ENCODE measurements at places on chromosomes 2 and 18.
A peak's percentile ranks its signal among the peaks of the same experiment; 100 is the strongest.

GRCh38 chr2:188369365-188369764 lies 77.7 kb downstream of the GULP1 start:
- peak; percentile 21 for DNase-seq

DNA sequence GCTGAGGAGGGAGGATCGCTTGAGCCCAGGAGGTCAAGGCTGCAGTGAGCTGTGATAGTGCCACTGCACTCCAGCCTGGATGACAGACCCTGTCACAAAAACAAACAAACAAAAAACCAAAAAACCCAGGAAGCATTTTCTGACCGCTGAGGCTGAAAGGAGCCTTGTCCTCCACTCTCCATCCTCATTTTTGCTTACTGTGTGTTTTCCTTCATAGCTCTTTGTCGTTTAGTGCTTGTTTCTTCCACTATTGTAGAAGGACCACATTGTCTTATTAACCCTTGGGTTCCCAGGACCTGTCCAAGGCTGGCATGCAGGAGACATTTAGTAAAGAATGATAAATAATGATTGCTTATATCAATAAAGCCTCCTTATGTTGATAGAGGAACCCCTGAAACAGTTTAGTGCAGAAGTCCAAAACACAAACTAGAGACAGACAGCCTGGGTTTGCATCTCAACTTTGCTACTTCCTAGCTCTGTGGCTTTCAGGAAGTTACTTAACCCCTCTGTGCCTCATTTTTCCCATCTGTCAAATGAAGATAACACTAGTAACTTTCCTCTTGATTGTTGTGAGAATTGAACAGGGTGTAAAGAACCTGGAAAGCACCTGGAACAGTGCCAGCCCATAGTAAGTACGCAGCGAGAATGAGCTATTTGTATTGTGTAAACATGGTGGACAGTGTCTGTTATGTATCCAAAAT lies 126.0 kb downstream of the LPIN1 start:
- no peak for DNase-seq

DNA sequence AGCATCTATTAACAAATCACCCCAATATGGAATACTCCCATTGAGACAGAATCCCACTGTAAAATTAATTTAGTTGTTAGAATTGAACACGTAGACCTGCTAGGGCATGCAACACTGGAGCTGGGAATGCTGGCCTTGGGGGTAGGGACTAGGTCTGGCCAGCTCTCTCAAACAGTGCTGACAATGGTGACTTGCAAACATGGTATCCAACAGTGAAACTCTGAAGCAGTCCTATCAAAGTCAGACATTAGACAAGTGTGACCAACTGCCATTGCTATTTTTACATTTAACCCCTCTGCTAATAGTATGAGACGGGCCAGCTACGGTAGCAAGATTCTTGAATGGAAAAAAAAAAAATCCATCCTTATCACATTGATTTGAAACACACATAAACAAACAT lies 7.2 kb downstream of the E2F6 start:
- DNase-seq, result no peak

DNA sequence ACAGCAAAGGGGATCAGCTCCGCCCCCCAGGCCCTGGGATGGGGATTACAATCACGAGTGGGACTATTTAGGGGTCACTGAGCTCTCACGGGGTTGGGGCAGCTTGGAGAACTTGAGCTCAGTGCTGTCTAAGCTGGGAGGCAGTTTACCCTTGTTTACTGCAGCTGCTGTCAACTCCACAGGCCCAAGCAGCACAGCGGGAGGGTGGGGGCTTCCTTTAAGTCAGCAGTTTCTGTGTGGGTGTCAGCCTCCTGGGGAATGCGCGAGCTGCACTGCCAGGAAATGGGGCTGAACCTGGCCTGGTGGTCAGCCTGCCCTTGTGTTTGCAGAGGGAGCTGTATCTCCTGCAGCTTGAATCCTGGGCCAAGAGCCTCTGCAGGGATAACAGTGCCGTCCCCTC lies 29.8 kb downstream of the TOGARAM2 start:
- peak; percentile 6 for DNase-seq

DNA sequence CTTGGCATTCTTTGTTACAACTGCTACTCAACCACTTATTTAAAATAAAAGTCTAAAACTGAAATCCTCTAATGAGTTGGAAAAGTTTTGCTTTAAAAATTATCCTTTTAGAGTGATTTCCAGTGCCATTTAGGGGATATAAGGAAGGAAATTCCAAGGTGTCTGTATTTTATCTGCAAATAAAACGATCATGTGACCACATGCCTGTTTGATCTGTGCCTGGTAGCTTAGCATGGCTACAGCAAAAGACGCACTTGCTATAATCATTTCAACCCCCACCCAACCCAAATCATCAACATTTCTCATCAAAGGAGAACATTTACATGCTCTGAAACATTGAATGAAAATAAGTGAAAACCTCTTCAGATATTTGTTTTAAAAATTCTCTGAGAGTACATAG lies 615.1 kb downstream of the IRS1 start:
- DNase-seq, result no peak

GRCh38 chr2:223541546-223541945 lies 60.6 kb downstream of the SCG2 start:
- no peak for DNase-seq

DNA sequence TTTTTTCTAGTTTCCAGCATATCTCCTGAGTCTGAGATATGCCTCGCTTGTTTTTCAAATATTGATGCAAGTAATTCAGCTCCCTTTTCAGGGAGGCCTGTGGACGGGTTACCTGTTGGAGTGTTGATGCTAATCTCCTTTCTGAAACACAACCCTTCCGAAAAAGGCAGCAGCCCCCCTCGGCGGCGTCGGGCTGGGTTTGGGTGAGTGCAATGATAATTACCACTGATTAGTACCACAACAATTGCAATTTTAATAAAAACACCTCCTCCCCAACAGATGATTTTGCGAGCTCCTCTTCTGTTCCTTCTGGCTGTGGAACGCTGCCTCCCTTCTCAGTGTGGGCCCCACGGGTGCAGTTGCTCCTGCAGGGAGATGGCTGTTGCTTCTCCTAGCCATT lies 66.3 kb downstream of the PTGR3 start:
- no peak for DNase-seq

- DNase-seq, result no peak
Measured at GRCh38 chr18:54239601-54240000, 15.1 kb upstream of the MBD2 start.

Data from OCI-LY7 (cell line).